Natural killer cell (primary cell): ENCODE measurements at places on chromosomes 11 and 22. TPM values are rescaled to one million over a fixed set of nuclear protein-coding genes. Genes with fewer than 3 reads are reported as not detected.
A peak's percentile ranks its signal among the peaks of the same experiment; 100 is the strongest.

SYCE3 gene
- not detected for total RNA-seq

SOX10 gene
- total RNA-seq: not detected

KCNQ1OT1 gene
- total RNA-seq: 0.72 TPM

FGF4 gene
- not detected for total RNA-seq

BTBD10 gene
- 23.2 TPM for total RNA-seq

TST gene
- 4.9 TPM for total RNA-seq

- no peak overlapping the region for H3K27ac ChIP-seq
- peaks cover 60% of the 10 kb centered on the region for H3K36me3 ChIP-seq
- H3K4me1 ChIP-seq: peaks cover 30% of the 10 kb centered on the region
- H3K27me3 ChIP-seq: no peaks in the 10 kb centered on the region
These were observed 22.4 kb upstream of the ARHGAP8 start for GRCh38 chr22:44730022-44730393.

DNA sequence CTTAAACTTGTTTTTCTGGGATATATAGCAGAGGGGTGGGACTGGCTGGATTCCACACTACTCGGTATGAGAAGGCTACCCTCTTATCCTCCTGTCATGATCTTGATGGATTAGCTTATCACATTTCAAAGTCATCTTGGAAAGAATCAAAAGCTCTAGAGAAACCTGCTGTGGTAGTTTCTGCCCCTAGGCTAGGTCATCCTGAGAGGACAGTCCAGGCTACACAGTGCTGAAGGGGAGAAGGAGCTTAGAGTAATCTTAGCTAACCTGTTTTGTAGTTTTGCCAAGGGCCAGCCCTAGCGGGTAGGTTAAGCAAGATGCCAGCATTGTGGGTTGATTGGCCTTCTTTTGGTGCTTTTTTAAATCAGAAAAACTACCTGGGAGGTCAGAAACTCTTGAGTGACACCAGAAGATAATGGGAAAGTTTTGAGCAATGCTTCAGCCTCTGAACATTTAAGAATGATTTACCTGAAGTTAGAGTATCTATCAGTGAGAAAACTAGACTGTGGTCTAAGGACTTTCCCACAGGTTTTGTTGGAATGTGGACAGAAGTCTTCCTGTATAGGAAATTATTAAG is 21.3 kb downstream of the PIWIL4 start:
- no peak overlapping the region for H3K4me3 ChIP-seq
- no peak for DNase-seq
- H3K4me1 ChIP-seq: no peaks in the 10 kb centered on the region
- H3K27me3 ChIP-seq: no peaks in the 10 kb centered on the region
- no peak overlapping the region for H3K27ac ChIP-seq

- H3K36me3 ChIP-seq: no peaks in the 10 kb centered on the region
- DNase-seq: no peak
- no peak overlapping the region for H3K4me3 ChIP-seq
- no peak overlapping the region for H3K27ac ChIP-seq
- H3K4me1 ChIP-seq: no peaks in the 10 kb centered on the region
These were observed 66.9 kb downstream of the SPON1 start for GRCh38 chr11:14029440-14029839.

- no peaks in the 10 kb centered on the region for H3K36me3 ChIP-seq
- H3K27ac ChIP-seq: no peak overlapping the region
- no peaks in the 10 kb centered on the region for H3K27me3 ChIP-seq
- no peak overlapping the region for H3K4me3 ChIP-seq
These were observed 96.0 kb upstream of the PITPNB start for GRCh38 chr22:28015046-28015425.

DNA sequence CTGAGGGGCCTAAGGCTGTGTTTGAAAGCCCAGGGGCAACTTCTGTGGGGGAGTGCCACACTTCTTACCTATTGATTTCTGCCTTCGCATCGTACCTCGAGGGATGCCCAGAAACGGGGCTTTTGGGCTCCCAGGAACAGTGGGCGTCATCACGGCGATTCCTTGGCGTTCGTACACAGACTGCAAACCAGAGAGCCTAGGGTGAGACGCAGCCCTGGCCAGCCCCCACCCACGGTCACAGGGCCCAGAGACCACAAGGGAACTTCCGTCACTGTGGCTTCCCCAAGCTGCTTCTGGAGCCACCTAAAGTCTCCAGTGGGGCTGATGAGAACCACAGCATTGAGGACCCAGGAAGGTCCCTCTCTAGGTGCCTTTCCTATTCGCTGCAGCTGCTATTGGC is 91.9 kb downstream of the CTTN start:
- no peak overlapping the region for H3K4me3 ChIP-seq
- DNase-seq: no peak
- H3K36me3 ChIP-seq: no peaks in the 10 kb centered on the region
- H3K4me1 ChIP-seq: no peaks in the 10 kb centered on the region
- no peak overlapping the region for H3K27ac ChIP-seq

GRCh38 chr11:39102236-39102635 is 2357.2 kb downstream of the LRRC4C start:
- no peaks in the 10 kb centered on the region for H3K36me3 ChIP-seq
- H3K27ac ChIP-seq: no peak overlapping the region
- H3K4me3 ChIP-seq: no peak overlapping the region
- H3K4me1 ChIP-seq: no peaks in the 10 kb centered on the region
- no peak for DNase-seq
- H3K27me3 ChIP-seq: no peaks in the 10 kb centered on the region

DNA sequence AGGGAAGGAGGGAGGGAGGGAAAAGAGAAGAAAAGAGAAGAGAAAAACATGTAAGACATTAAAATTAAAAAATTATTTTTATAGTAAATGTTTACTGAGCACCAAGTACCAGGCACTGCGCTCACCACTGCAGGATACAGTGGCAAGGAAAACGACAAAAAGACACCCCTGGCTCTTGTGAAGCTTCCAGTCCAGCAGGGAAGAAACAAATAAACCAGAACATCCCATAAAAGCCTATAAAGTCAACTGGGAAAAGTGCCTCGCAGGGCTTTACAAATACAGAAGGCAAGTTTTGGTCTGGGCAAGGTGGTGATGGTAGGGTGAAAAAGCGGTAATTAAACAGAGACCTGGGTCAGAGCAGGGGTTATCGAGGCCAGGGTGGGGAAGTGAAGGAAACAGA is 33.6 kb downstream of the LARGE1 start:
- H3K4me3 ChIP-seq: no peak overlapping the region
- H3K36me3 ChIP-seq: no peaks in the 10 kb centered on the region
- no peak for DNase-seq
- no peaks in the 10 kb centered on the region for H3K27me3 ChIP-seq

DNA sequence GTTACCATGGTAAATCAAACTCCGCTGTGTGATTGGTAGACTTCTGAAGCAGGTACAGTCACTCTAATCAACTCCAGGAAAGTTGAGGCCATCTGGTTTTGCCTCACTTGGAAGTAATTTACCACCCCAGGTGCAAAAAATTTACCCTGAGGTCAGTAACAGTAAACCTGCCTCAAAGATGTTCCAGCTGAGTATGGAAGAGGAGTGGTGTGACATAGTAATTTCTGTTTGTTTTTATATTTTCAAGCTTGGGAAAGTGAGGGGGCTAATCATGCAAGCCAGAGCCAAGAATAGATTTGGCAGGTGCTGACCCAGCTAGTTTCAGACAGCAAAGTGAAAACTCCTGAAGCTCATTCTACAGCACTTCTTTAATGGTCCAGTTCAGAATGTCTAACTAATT is 691.6 kb downstream of the NTM start:
- H3K4me3 ChIP-seq: no peak overlapping the region
- no peak overlapping the region for H3K27ac ChIP-seq
- no peaks in the 10 kb centered on the region for H3K27me3 ChIP-seq
- no peak for DNase-seq

DNA sequence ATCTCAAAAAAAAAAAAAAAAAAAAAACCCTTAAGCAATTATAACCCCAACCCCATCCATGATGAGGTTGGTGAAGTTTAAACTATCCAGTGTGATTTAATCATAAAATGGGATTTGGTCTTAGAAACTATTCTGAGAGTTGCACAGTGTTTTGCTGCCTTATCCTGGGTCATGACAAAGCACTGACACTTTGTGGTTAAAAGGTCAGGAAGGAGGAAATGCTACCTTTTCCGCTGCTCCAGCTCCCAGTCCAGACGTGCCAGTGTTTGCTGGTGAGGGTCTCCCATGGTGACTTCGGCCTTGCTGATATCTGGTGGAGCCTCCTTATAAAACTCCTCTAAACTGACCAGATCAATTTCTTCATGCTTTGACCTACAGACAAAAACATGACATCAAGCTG is 14.5 kb downstream of the THOC5 start:
- H3K36me3 ChIP-seq: peaks cover 64% of the 10 kb centered on the region
- no peak overlapping the region for H3K27ac ChIP-seq
- H3K27me3 ChIP-seq: no peaks in the 10 kb centered on the region
- H3K4me3 ChIP-seq: no peak overlapping the region
- no peak for DNase-seq

GRCh38 chr11:109350091-109350490 is 71.9 kb upstream of the C11orf87 start:
- H3K27ac ChIP-seq: no peak overlapping the region
- H3K27me3 ChIP-seq: no peaks in the 10 kb centered on the region
- H3K4me1 ChIP-seq: no peaks in the 10 kb centered on the region
- DNase-seq: no peak

DNA sequence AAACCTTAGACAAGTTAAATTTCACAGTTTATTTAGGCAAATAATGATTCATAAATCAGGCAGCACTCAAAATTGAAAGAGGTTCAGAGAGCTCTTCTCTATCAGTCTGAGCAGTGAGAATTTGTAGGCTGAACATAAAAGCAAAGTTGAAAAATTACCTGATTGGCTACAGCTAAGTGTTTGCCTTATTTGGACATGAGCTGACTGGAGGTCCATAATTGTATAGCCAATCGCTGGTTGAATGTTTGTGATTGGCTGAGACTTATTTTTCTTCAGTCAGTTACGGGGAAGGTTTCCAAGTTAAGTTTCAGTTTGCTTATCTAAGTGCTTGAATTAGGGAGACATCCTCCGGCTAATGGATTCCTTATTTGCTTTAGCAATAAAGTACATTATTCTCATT is 527.5 kb downstream of the CNTN5 start:
- H3K27ac ChIP-seq: no peak overlapping the region
- H3K36me3 ChIP-seq: no peaks in the 10 kb centered on the region
- DNase-seq: no peak
- H3K4me1 ChIP-seq: no peaks in the 10 kb centered on the region
- H3K27me3 ChIP-seq: no peaks in the 10 kb centered on the region

GRCh38 chr22:50270666-50271394 is 650 bp upstream of the MAPK11 start:
- peak; percentile 72 for DNase-seq
- H3K36me3 ChIP-seq: no peaks in the 10 kb centered on the region
- H3K27me3 ChIP-seq: peaks cover 6% of the 10 kb centered on the region

- no peak for DNase-seq
- H3K27me3 ChIP-seq: no peaks in the 10 kb centered on the region
- H3K4me1 ChIP-seq: no peaks in the 10 kb centered on the region
- H3K36me3 ChIP-seq: no peaks in the 10 kb centered on the region
- H3K4me3 ChIP-seq: no peak overlapping the region
These were observed 12.5 kb downstream of the THY1 start for GRCh38 chr11:119410501-119410900.

DNA sequence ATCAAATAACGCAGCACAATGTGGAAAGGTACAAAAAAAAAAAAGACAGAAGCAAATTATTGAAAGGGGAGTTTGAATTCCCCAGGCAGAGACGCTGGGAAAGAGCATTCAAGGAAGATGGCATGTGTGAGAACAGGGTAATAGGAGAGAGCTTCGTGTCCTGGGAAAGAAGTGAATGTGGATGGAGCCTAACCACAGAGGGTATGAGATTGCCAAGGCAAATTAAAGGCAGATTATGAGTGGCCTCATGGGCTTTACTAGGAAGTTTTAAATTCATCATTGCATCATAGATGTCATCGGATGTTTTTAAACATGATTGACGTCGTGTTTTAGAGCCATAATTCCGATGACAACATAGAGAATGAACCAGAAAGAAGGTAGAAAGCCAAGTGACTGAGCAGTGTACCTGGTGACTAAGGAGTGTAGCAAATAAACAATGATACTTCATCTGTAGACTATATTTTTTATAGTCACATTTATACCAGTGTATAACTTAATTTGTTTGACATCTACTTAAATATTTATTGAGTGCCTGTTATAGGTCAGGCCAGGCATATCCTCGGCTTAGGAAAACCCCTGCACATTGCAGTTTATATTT is 151.4 kb downstream of the MSANTD4 start:
- H3K27ac ChIP-seq: no peak overlapping the region
- H3K4me1 ChIP-seq: no peaks in the 10 kb centered on the region
- no peaks in the 10 kb centered on the region for H3K36me3 ChIP-seq
- DNase-seq: no peak
- no peaks in the 10 kb centered on the region for H3K27me3 ChIP-seq

GRCh38 chr11:46254133-46254491 is 23.4 kb upstream of the CREB3L1 start:
- H3K27me3 ChIP-seq: no peaks in the 10 kb centered on the region
- H3K4me1 ChIP-seq: no peaks in the 10 kb centered on the region
- no peak overlapping the region for H3K27ac ChIP-seq
- H3K4me3 ChIP-seq: no peak overlapping the region

GRCh38 chr11:130218501-130219070 is 59.0 kb downstream of the ST14 start:
- no peaks in the 10 kb centered on the region for H3K27me3 ChIP-seq
- DNase-seq: no peak
- H3K4me1 ChIP-seq: peaks cover 20% of the 10 kb centered on the region
- no peak overlapping the region for H3K27ac ChIP-seq
- no peak overlapping the region for H3K4me3 ChIP-seq

DNA sequence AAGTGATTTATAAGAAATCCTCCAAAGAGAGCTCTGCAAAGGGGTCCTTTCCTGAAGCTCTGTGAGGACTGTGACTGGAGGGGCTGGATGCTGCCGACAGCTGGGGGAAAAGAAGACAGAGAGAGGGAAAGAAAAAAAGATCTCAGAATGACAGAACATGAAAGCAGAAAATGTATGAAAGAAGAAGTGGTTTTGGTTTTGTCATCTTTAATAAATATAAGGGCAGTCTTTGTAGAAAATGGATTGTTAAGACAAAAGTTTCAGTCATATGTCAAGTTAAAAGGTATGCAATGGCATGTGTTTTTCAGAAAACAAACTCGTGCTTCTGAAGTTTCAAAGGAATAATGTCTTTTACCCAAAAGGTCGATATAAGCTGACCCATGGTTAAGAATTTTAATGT is 105.5 kb downstream of the CCDC83 start:
- H3K36me3 ChIP-seq: peaks cover 91% of the 10 kb centered on the region
- H3K4me1 ChIP-seq: no peaks in the 10 kb centered on the region
- H3K4me3 ChIP-seq: no peak overlapping the region
- H3K27me3 ChIP-seq: no peaks in the 10 kb centered on the region
- H3K27ac ChIP-seq: no peak overlapping the region
